ENCODE measurements at places on chromosomes 11 and 22.

DNA sequence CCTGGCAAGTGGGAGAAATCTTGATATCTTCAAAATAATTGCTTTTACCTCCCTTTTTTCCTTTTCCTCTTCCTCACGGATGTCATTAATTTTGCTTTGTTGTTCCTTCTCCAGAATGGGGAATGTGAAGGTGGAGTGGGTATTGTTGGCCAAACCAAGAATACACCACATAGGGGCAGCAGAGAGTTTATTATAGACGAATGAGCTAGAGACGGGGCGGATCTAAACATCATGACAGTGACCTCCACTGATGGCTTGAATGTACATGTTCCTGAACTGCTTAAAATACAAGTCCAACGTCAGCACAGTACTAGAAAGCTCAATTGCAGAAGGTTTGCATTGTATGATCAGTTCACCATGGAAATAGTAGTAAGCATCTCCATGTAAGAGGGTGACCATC lies 122.3 kb upstream of the SNX19 start:
- no peak for DNase-seq

- no peak for DNase-seq
Observed at GRCh38 chr22:20578707-20579106, 71.3 kb downstream of the MED15 start.

- peak; percentile 48 for DNase-seq
Observed at GRCh38 chr11:75338516-75339208, 12.8 kb downstream of the ARRB1 start.

- DNase-seq: no peak
Observed at GRCh38 chr22:43365715-43366440, 22.7 kb upstream of the SCUBE1 start.

- no peak for DNase-seq
Observed at GRCh38 chr11:76266286-76267100, 60.2 kb upstream of the WNT11 start.

GRCh38 chr11:80846979-80847378 lies 1406.1 kb upstream of the TENM4 start:
- DNase-seq: no peak

- peak; percentile 1 for DNase-seq
Observed at GRCh38 chr11:77151804-77152509, 23.9 kb downstream of the MYO7A start.

DNA sequence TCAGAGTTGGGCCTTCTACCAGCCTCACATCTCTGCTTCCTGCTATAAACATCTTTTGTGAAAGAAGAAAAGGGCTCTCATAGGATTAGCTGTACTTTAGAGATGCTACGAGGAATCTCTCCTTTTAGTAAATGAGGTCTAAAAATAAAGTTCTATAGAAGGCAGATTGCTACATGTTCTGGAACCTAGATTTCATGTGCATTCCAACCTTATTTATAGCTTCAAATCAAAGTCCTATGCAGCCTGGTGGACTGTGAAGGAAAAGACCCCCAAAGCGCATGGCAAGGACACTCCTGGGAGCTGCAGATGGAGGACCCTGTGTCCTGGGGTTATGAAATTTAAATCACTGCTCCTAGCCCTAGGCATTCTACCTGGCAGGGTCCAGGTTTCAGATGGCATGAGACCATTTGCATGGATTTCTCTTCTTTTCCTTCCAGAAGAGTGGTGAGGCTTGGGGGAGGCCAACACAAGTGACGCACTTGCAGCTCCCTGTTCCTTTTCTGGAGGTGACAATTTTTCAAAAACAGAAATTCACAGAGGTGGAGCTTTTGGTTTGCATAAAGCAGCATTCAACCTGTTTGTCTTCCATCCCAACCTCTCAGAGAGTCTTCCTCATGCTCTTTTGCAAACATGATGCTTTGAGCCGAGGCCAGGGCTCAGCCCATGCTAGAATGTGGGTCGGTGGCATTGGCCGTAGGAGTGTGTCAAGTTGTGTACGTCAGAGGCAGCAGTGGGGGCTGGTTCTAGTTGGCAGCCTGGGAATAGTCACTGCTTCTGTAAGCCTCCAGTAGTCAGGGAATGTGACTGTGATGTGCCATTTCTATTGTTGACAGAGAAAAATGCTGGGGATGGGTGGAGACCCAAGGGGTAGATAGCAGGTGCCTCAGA lies 6.3 kb downstream of the CRY2 start:
- no peak for DNase-seq

GRCh38 chr11:65425105-65425970 lies 2.7 kb downstream of the NEAT1 start:
- DNase-seq: peak; percentile 66

- DNase-seq: peak; percentile 54
Observed at GRCh38 chr22:23192133-23192532, 11.8 kb downstream of the BCR start.

- no peak for DNase-seq
Observed at GRCh38 chr11:107006076-107006833, 12.0 kb downstream of the GUCY1A2 start.

DNA sequence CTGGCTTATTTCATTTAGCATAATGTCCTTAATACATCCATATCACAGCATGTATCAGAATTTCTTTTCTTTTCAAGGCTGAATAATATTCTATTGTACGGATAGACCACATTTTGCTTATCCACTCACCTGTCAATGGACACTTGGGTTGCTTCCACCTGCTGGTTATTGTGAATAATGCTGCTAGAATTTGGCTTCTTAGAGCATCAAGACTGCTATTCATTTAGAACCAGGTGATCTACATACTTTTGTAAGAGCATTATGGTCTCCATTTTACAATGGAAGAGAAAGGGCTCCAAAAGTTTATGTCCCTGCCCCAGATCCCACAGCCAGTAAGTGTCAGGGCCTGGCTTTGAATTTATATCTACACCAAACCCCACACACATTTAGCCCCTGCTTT lies 100.7 kb upstream of the CD82 start:
- DNase-seq: no peak

GRCh38 chr22:19420321-19420720 lies 11.2 kb downstream of the HIRA start:
- DNase-seq: no peak

DNA sequence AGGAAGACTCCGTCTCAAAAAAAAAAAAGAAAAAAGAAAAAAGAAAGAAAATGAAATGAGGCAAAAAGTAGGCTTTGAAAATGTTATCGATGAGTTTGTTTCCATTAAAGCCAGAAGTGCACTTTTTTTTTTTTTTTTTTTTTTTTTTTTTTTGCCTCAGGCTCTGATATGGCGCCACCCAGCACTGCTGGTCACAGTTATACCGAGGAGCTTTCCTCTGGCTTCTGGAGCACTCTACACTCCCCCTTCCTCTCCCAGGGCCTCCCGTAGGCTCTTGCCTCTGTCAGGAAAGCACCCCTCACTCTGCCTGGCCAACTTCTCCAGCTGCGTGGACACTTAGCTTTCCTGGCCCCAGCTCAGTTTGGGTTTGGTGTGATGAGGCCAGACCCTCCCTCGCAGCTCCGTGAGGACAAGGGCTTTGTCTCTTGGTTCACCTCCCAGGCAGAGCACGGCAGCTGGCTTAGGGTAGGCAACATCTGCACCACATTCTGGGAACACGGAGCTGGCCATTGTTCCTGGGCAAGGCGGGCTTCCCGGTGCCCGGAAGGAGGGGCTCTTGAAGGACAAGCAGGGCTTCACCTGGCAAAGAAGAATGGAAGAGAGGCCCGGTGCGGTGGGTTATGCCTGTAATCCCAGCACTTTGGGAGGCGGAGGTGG lies 16.9 kb downstream of the FADS2 start:
- DNase-seq: no peak

- DNase-seq: peak; percentile 85
Observed at GRCh38 chr22:40040927-40041326, 46.2 kb downstream of the FAM83F start.

- no peak for DNase-seq
Observed at GRCh38 chr11:111330234-111330893, 32.0 kb downstream of the POU2AF3 start.

- no peak for DNase-seq
Observed at GRCh38 chr11:61023966-61024295, 52.5 kb downstream of the CD6 start.

DNA sequence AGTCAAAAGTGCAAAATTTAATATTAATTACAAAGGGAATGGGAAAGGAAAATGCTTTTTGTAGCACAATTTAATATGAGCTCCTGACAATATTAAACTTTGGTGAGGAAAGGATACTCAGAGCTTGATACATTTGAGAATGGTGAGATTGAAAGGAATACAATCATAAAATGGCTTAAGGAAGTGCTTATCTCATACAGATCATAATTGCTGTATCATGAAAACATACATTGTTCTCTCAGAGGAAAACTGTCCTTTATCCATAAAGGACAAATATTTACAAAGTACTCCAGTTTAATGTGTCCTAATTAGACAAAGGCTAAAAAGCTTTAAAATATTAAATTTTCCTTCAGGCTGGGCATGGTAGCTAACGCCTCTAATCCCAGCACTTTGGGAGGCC lies 260.4 kb downstream of the TMEM135 start:
- no peak for DNase-seq

DNA sequence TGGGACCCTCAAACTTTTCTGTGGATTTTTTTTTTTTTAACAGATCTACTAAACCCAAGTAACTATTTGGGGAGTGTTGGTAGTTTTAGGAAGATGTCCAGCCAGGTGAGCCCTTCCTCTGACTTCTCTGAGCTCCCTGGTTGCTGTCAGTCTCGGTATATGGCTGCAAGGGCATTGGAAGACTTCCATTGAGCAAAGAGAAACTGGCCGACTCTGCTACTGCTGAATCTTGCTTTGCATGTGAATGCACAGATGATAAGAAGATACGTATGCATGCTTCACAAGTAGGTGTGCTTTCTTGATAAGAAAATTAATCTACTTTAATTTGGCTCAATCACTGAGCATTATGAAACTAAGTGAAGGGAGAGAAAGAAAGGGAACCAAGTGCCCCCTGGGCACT lies 51.1 kb downstream of the BARX2 start:
- no peak for DNase-seq

DNA sequence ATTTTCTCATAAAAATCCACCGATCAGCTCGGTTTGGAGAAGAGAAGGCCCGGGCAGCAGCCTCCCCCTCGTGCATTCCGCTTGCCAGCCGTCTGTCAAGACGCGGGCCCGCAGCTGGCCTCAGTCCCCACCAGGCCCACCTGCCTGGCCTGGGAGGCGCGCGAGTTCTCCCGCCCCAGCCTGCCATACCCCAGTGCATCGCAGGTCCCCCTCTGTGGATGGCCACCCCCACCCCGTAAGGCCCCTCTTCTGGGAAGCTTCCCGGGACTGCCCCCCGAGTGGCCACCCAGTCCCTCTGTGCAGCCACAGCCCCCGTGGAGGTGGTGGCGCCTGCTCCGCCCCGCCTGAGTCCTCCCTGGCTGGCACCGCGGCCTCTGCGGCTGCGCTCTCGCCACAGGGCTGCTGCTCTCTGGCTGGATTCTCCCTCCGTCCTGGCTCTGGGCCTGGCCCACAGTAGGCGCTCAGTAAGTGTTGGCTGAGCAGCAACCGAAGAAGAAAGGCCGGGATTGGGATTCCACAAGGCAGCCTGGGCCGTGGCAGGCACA lies 74.0 kb upstream of the TCF20 start:
- peak; percentile 74 for DNase-seq

DNA sequence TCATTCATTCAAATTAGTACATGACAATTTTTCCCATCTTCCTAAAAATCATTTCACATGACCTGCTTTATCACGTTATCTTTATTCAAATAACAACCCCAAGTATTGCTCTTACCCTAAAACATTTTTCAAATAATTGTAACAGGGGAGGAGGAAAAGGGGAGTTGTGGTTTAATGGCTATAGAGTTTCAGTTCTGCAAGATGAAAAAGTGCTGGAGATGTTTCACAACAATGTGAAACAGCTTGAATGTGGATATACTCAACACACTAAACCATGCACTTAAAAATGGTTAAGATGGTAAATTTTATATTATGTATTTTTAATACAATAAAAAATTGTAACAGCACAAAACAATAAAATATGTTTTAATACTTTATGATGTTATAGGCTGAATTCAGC lies 161.6 kb upstream of the GUCY1A2 start:
- DNase-seq: peak; percentile 47

DNA sequence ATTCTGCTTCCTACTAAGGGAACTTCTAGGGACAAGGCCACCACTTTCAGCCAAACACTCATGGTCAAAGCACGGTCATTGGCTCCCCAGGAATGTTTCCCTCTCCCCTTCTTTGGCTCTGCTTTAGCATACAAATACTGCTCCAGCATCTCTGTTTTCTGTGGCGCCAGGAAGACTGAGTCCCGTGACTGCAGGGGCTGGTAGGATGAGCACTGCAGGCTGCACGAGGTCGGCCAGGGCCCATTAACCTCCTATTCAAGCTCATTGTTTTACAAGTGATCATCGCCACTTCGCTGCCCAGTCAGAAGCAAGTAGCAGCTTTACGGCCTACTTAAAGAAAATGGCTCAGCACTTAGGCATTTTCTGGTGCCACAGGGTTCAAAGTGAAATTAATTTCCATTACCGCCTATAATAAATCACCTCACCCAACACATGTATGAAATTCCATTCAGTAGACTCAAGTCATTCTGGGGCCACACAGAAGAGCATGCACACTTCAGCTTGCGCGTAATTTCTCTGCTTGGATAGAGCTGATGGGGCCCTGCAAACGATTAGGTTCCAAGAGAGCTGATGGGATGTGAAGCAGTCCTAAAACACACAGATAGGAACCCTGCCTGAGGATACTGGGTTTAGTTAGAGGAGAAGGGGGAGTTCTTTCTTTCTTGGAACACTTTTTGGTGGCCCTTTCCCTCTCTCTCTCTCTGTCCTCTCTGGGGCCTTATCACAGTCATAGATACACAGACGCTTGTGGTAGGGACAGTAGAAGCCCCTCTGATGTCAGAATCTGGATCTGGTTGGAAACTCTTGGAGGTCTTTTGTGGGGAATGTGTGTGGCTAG lies 173.7 kb downstream of the KIF18A start:
- DNase-seq: peak; percentile 29

- DNase-seq: peak; percentile 18
Observed at GRCh38 chr11:103946793-103947545, 89.5 kb upstream of the DDI1 start.

DNA sequence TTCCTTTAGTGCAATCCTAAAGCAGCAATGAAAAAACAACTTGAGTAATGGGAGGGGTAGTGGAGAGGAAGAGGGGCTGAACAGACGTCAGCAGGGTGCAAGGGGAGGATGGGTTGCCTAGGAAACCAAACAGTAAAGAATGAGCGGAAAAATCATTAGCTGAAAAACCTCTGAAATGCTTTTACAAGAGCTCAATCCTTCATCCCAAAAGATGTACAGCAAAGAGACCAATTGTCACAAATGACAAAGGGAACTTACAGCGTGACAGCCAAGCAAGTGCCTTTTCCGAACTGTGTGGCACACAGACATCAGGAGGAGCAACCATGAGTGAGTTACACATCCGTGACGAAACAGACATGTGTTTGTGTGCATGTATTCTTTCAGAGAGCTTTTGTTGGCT lies 104.6 kb downstream of the SIK3 start:
- peak; percentile 84 for DNase-seq
